Bronchial smooth muscle cell (primary cell): ENCODE measurements at places on chromosomes 12 and 14. TPM values are rescaled to one million over a fixed set of nuclear protein-coding genes. Genes with fewer than 3 reads are reported as not detected.

PLCZ1 gene
- total RNA-seq = not detected in 2 replicates

KLHL33 gene
- 0.32 and 0.60 TPM in 2 replicates for total RNA-seq

CPNE6 gene
- not detected in 2 replicates for total RNA-seq

KIF5A gene
- total RNA-seq = 0.47 and 0.60 TPM in 2 replicates

CIT gene
- 5.5 and 11.5 TPM in 2 replicates for total RNA-seq

FGF23 gene
- total RNA-seq = under 0.01 TPM in 1 of 2 replicates, not detected in the other

P2RX7 gene
- total RNA-seq = 0.47 and 0.77 TPM in 2 replicates

CGRRF1 gene
- total RNA-seq = 10.9 and 13.3 TPM in 2 replicates

HEATR5A gene
- 33.9 and 39.0 TPM in 2 replicates for total RNA-seq

PRKD1 gene
- 8.4 and 9.5 TPM in 2 replicates for total RNA-seq
